T follicular helper cell (primary cell): ENCODE measurements at places on chromosomes 1 and 21.
A peak's percentile ranks its signal among the peaks of the same experiment; 100 is the strongest.

DNA sequence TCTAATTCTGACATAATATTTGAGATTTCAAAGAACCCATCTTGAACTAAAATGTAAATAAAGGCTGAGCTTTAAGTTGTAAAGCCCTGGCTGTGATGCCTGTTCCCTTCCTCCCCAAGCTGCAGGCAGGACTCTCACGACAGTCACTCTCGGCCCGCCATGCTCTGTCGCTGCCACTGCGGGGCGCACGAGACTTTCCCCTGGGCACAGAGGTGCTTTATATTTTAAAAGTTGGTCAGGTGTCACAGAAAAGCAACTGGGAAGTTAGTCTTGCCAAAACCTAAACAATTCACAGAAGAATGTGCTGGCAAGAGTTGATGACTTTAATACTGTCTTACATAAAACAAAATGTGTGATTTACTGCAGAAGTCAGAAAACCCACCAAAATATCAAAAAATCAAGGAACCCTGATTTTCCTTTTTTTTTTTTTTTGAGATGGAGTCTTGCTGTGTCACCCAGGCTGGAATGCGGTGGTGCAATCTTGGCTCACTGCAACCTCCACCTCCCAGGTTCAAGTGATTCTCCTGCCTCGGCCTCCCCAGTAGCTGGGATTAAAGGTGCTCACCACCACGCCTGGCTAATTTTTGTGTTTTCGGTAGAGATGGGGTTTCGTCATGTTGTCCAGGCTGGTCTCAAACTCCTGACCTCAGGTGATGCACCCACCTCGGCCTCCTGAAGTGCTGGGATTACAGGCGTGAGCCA, 10.7 kb downstream of the LRRC47 start:
- DNase-seq, result no peak

DNA sequence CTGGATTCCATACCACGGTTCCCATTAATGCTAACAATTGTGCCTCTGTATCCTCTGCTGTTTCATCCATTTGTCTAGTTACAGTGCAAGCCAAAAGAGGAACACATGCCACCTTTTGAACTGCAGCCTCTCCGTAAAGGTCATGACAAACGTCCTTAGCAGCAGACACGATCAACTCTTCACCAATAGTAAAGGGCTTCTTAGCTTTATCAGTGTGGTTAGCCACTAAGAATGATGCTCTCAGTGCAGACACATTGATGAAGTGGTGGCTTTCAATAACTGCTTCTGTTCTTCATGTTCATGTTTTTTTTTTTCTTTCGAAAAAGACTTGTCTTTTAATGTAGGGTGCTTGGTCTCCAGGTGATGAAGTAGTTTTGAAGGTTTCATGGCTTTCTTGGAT, 14.3 kb downstream of the XPR1 start:
- no peak for DNase-seq

DNA sequence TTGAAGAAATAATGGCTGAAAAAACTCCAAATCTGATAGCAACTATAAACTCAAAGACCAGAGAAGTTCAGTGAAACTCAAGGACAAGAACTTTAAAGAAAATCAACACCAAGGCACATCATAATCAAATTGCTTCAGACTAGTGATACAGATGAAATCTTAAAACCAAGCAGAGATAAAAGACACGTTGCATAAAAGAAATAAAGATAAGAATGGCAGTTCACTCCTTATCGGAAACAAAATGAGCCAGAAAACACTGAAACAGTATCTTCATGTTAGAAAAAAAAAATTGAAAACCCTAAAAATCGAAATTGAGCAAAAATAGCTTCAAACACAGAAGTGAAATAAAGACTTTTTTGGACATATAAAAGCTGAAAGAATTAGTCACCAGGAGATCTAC, 4.6 kb upstream of the RAB4A start:
- no peak for DNase-seq

- DNase-seq, result no peak
These were observed 217.0 kb downstream of the S1PR1 start for GRCh38 chr1:101453844-101454243.

GRCh38 chr1:157360023-157360390, 192.3 kb downstream of the FCRL5 start:
- no peak for DNase-seq

GRCh38 chr1:2556678-2557481, 709 bp downstream of the TNFRSF14 start:
- no peak for DNase-seq

DNA sequence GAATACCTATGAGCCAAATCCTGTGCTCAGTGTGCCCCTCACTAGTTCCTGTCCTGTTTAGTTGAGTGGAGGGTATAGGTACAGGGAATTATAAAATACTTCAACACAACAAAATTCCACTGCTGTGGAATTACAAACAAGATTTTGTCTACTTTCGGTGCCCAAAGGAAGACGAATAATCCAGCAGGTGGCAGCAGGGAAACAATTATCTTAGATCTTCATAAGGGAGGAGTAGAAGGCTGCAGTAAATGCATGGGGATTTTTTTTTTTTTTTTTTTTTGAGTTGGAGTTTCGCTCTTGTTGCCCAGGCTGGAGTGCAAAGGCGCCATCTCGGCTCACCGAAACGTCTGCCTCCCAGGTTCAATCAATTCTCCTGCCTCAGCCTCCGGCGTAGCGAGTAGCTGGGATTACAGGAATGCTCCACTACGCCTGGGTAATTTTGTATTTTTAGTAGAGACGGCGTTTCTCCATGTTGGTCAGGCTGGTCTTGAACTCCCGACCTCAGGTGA, 2.0 kb upstream of the PIP5K1A start:
- DNase-seq, result peak; percentile 43

DNA sequence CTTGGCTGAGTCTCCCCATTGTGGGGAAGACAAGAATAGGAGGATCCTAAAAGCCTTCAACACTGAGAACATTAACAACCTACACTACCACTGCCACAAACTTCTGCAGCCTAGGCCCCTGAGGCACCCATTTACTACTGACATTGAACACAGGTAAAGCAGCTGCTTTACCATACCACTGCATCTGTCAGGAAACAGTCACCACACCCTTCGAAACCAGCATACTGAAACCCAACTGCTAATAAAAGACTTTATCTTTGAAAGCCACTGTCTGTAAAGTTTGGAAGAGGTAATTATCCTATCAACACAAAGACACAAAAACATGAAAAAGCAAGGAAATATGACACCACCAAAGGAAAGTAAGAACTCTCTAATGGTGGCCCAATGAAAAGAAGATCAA, 7.4 kb downstream of the IFNAR1 start:
- DNase-seq, result no peak

- no peak for DNase-seq
These were observed 83.1 kb downstream of the SCMH1 start for GRCh38 chr1:41158966-41159365.

DNA sequence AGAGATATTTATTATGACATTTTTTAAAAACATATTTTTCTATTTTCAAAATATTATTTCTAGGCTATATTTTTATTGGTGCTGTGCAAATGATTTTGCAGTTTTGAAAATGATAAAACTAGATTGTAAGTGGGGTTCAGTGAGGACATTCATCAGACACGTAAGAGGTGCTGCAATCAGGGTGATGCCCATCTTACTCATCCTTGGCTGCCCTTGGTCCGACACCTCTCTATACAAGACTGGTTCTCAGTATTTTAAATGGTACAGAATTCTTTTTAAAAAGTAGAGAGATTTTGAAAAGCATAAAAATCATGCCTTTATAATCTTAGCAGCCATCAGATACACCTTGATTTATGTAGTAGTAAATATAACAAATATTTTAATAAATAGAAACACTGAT, 24.0 kb downstream of the HENMT1 start:
- no peak for DNase-seq

- DNase-seq, result no peak
These were observed 139.4 kb upstream of the B3GALT2 start for GRCh38 chr1:193325771-193326170.

GRCh38 chr1:47643306-47644211, 205.7 kb downstream of the FOXD2 start:
- no peak for DNase-seq

DNA sequence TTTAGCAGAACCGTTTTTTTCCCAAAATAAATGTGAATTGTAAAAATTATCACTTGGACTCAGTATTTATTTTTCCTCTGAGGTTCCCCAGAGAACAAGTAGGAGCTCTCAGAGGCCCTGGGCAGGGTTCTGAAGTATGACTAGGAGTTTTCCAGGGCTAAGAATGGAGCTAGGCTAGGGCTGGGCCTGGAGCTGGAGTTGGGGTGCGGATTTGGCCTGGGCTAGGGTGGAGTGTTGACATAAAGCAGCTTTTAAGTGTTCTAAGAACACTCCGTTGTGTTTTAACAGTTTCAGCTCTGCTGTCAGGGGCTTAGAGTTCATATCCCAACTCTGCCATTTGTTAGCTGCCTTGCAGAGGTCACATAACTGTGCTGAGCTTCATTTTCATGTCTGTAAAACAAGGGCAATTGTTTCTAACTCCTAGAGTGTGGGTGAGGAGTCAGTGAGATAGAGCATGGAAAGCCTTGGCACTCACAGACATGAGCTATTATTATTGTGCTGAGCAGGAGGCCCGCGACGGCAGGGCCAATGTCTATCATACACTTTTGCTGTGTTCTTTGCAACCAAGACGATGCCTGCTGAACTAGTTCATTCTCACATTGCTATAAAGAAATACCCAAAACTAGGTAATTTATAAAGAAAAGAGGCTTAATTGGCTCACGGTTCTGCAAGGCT, 51.1 kb downstream of the LACTBL1 start:
- no peak for DNase-seq

DNA sequence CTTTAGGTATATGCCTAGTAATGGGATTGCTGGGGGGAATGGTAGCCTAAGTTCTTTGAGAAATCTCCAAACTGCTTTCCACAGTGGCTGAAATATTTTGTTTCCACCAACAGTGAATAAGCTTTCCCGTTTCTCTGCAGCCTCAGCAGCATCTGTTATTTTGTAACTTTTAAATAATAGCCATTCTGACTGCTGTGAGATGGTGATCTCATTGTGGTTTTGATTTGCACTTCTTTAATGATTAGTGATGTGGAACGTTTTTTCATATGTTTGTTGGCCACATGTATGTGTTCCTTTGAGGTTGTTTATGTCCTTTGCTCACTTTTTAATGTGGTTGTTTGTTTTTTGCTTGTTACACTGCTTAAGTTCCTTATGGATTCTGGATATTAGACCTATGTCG, 237.4 kb downstream of the CENPF start:
- DNase-seq, result no peak

DNA sequence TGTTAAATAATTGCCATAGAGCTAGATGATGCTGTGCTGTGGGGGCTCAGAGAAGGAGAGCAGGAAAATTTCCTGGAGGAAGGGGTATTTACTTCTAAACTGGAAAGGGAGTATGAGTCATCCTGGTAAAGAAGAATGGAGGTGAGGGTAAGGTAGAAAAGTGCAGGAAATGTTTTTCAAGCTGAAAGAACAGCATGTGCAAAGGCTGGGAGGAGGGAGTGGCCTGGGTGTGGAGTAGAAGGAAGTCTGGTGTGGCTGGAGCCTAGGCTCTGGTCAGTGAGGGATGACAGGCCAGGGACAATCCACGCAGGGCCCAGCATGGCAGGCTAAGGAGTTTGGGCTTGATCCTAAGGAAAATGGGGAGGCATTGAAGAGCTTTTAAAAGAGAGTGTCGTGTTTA, 45.9 kb downstream of the MATN1 start:
- no peak for DNase-seq

DNA sequence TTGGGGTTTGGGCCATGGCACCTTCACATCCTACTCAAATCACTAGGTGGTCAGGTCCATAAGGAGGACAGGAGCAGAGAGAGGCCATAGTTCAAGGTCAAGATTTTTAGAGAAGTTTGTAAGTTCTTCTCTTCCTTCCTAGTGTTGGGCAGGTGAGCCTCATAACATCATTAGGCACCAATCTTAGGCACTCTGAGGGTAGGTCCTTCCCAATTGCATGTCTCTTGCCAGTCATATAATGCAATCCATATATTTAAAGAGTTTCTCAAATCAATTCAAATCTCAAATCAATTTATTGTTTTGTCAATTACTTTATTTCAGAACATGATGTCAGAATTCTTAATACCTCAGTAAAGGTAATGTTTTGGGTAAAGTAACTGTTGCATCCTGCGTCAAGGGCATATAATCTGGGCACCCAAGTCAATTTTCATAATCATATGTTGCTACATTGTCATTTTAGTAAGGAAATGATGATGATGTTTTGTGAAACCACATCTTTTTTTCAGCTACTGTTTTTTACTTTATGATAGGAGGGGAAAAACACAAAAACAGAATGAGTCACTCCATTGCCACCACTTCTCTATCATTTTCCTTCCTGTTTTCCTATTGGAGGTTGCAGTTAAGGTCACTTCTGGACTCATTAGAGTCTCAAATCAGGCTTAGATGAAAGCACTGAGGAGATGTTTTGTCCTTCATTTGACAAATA, 122.7 kb downstream of the UCHL5 start:
- DNase-seq, result no peak

- DNase-seq, result no peak
These were observed 380.9 kb upstream of the PRMT6 start for GRCh38 chr1:106675558-106675957.

GRCh38 chr1:10860682-10861081, 64.2 kb upstream of the CASZ1 start:
- DNase-seq, result no peak

GRCh38 chr1:1677718-1678580, 14.6 kb downstream of the SLC35E2B start:
- DNase-seq, result peak; percentile 30

DNA sequence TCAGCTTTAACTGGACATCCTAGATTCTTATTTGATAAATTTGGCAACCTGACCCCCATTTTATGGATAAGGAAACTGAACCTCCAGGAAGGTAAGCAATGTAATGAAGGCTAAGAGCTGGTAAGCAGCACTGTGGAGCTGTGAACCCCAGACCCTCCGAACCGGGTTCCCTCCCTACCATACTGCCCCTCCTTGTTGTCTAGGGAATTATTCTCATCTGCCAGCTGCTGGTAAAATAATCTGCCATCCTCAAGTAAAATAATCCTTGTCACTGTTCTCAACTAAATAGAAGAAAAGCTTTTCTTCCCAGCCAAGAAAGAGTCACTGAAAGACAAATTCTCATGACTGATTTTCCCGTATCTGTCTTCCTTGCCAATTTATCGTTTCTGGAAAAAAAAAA, 55.8 kb upstream of the PRDX6 start:
- DNase-seq, result no peak

GRCh38 chr1:90357995-90358394, 359.1 kb downstream of the BARHL2 start:
- no peak for DNase-seq

DNA sequence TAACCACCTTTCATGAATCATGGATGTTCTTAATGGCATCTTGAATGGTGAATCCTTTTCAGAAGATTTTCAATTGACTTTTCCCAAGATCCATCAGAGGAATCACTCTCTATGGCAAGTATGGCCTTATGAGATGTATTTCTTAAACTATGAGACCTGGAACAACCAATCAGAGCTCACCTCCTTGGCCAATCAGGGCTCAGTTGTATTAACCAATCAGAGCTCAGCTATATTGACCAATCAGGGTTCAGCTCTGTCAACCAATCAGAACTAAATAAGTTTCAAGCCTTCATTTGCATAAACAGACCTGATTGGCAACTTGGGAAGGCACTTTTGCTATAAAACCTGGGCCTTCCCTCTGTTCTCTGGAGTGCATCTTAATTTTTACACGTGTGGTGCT, 13.6 kb upstream of the FAM3B start:
- no peak for DNase-seq
